ENCODE measurements at places on chromosomes 2 and 18.

DNA sequence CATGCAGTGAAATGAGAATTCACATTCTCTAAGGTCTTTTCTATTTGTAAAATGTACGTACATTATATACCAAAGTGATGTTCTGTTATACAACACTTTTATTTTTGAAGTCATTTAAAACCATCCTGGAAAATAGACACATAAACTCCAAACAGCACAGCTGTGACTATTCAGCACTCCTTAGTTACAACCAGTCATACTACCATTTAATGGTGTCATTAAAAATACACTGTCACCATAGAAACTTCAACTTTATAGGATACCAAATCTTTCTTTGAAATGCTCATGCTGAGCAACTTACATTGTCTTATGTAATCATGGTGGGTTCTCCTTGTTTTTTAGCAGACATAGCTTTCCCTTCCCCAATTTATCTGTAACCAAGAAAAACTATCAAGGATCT, 85.3 kb downstream of the METTL4 start:
- no peak for DNase-seq

- DNase-seq, result no peak
These were observed 17.6 kb upstream of the FTCDNL1 start for GRCh38 chr2:199868431-199869226.

DNA sequence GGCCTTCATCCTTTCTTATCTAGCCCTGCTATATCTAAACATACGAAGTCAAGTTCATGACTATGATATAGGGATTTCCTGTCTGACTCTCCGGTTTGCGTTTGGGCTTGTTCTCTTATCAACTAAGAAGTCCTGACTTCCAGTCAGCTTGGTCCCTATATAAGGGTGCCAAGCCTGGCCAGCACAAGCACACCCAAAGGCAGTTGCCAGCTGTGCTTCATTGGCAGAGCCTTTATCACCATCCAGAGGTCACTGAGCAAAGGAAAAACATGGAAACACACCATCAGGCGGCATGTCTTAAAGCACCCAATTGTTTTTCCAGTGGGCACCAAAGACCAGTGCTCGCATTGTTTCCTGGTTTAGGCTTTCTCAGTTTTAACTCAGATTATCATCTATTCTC, 72.7 kb downstream of the FEZ2 start:
- no peak for DNase-seq

DNA sequence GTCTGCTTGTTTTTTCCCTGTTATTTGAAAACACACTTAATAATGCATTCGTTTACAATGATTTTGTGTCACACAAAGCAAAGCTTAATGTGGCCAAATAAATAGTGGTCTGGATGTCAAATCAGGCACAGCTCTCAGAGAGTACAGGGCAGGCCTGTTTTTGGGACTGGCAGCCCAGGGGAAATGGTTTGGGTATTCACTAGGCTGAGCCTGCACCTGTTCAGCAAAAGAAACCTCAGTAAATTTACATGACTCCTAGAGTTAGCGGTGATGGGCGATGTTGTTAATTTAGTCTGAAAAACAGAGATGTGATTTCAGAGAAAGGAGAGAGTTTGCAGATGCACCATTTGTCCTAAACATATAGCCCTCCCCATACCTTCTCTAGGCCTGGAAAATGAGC, 197.1 kb downstream of the ALK start:
- no peak for DNase-seq
